ENCODE measurements at places on chromosomes 6 and 20. TPM values are rescaled to one million over a fixed set of nuclear protein-coding genes. Genes with fewer than 3 reads are reported as not detected.

The IL17A gene
- not detected for polyA plus RNA-seq

The LAMA4 gene
- 12.4 TPM for polyA plus RNA-seq

The ZNF217 gene
- polyA plus RNA-seq = 12.0 TPM

The MYCT1 gene
- 0.54 TPM for polyA plus RNA-seq

The RAD21L1 gene
- not detected for polyA plus RNA-seq

The SLC25A27 gene
- polyA plus RNA-seq = 1.3 TPM

The SASH1 gene
- 1.3 TPM for polyA plus RNA-seq

The CALHM4 gene
- not detected for polyA plus RNA-seq

The TAF4 gene
- 7.8 TPM for polyA plus RNA-seq

The TRIM10 gene
- polyA plus RNA-seq = 6.4 TPM
